Activated CD4-positive, alpha-beta T cell treated with anti-CD3 and anti-CD28 coated beads, Interleukin-2, amount 10 ng/mL, durations not matched to agents 7 days and 5 days (primary cell): ENCODE measurements at places on chromosomes 6 and 20. TPM values are rescaled to one million over a fixed set of nuclear protein-coding genes. Genes with fewer than 3 reads are reported as not detected.

DNA sequence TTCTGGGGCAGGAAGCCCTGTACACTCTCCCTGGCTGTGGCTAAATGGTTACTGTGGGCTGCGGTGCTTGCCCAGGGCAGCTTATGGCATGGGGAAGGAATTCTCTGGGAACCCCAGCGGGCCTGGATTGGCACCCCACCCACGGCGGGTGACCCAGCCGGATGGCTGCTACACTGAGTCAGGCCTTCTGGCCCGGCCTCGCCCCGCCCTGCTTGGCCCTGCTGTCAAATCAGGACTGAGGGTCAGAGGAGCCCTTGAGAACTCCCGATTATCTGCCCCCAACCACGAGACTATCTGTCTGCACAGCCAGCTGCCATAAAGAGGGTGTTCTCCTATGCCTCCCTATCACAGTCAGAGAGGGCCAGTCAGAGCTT is 7.3 kb upstream of the ITPR3 start:
- no peak for DNase-seq

DNA sequence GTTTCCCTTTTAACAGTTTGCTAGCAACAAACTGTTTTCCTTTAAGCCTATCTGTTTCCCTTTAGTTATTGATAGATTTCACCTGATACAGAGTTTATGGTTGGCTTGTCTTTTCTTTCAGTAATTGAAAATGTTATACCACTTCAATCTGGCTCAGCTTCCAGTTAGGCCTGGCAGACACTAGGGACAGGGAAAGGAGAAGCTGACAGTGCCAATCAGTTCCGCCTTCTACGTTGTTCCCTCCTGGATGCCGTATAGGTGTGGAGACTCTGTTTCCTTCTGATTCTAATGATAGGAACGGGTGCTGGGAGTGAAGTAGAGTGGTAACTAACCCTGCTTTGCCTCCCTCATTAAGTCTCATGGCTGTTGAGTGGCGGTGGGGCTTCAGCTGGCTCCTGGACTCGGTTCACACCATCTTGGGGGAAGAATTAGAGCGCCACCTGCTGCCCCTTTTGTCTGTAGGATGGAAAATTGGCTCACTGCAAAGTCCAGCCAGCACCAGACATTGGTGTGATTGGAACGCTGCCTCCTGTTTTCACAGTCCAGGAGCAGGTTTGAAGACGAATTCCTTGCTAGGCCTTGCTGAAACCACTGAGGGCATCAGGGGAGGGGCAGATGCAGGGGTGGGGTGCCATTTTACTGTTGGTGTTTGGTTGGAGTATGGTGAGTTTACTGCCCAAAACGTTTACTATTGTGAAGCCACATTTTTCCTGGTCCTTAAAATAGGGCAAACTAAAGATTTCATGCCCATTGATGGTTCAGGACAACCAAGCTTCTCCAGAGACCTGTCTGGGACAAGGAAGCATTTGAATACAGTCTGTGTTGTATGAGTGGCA is 1729.5 kb downstream of the GRIK2 start:
- DNase-seq = peak; percentile 7

Gene POPDC3
- total RNA-seq = not detected

Gene DZANK1
- total RNA-seq = 1.7 TPM

- DNase-seq = no peak
These were observed 1.7 kb upstream of the KIF25 start for GRCh38 chr6:167995731-167996151.

Gene BFSP1
- 2.2 TPM for total RNA-seq

- no peak for DNase-seq
These were observed 56.2 kb downstream of the ADGRF1 start for GRCh38 chr6:46985943-46986342.

DNA sequence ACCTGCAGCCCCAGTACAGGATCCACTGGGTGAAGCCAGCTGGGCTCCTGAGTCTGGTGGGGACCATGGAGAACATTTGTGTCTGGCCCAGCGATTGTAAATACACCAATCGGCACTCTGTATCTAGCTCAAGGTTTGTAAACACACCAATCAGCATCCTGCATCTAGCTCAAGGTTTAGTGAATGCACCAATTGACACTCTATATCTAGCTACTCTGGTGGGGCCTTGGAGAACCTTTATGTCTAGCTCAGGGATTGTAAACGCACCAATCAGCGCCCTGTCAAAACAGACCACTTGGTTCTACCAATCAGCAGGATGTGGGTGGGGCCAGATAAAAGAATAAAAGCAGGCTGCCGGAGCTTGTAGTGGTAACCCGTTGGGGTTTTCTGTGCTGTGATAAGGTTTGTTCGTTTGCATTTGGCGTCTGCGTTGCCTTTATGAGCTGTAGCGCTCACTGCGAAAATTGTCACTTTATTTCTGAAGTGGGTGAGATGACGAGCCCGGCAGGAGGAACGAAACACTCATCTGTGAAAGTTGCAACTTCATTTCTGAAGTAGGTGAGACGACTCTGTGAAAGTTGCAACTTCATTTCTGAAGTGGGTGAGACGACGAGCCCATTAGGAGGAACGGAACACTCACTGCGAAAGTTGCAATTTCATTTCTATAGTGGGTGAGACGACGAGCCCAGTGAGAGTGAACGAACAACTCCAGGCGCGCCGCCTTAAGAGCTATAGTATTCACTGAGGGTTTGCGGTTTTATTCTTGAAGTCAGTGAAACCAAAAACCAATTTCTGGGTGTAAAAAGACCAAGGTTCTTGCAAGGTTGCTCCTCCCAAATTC is 31.1 kb downstream of the SERPINB6 start:
- DNase-seq = peak; percentile 84

DNA sequence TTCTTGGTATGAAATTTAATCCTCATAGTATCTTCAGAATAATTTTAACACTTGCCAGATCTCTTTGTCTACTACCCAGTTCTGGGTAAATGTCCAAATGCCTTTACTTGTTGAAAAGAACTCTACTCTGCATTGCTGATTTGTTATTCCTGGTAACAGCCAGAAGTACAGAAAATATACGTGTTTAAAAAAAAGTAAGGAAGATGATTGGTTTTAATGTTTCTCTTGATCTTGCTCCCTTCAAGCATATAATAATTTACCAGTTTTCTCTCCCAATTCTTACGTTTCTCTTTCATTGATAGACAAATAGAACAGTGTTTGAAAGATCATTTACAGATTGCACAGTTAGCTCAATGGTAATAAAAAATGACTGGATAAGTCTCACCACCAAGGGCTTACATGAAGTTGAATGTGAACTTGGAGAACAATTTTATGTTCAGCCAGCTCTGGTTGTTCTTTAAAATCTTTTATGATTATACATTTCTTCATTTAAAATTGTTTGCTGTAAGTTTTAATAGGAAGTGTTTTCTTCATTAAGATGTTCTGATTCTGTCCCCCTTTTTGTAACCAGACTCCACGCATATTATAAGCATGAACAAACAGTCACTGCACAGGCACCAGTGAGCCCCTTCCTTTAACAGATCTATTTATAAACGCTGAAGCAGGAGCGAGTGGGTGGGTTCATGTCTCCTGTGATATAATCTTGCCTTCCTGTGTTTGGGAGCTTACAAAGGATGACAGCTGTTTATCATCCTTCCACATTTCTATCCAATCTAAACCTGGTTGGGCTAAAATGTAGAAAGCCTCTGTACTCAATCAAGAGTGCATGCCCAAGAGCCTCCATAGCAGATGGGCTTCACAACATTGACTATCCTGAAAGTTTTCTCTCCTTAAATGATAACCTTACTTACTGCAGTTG is 299.5 kb downstream of the PRL start:
- no peak for DNase-seq

DNA sequence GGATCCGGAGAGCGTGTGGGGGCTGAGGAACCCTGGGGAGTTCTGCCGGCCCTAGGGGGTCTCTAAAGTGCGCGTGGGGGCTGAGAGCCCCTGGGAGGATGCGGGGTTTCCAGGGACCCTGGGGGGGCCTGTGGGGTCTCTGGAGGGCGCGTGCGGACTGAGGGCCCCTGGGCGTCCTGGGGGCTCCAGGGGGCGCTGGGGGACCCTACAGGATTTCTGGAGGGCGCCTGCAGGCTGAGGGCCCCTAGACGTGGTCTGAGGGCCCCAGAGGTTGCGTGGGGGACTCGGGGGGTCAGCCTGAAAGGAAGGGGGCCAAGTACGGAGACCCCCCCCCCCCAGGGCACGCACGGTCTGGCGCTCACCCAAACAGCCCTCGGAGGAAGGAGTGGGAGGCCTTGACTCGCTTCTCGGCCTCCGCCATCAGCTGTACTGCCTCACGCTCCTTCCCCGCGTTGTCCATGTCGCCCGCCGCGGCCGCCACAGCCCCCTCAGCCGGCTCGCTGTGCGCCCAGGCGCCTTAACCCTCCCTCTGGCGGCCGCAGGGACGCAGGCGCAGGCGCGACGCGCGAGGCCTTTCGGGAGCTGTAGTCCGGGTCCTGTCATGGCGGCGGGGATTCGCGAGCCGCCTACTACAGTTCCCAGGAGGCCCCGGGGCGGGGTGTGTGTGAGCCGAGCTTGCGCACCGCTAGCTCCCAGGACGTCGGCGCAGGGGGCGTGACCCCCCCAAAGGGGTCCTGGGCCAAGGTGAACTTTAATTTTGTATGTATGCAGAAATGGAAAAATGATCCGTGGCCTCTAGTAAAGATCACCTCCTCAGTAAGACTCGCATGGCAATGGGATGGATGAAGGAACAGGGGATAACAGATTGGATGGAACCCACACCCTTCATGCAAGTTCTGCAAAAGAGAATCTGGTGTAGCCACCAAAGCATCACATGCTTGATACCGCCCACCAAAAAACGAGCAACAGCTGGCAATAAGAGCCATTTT is at the start of gene NAPB:
Gene NAPB, minus strand, starts transcription at position 546 of the 989 bp plus-strand sequence. Its CDS starts 86 bp downstream, at position 460.
- DNase-seq = peak; percentile 94

DNA sequence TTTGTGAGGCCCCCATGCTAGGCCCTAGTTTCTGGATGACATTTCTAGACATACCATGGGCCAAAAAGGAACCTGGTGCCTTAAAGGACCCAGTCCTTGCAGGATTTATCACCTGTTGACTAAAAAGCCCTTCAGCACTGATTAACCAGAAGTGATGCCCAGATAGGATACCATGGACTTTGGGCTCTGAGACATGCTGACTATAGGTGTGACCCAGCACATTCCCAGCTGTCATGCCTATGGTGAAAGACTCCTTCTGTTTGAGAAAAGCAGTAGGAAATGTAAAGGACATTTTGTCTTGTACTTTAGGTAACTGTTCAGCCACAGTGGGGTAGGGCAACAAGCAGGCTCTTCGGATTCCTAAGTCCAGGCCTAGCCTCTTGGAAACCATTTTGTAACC is 724.2 kb downstream of the CD109 start:
- no peak for DNase-seq

GRCh38 chr20:17904027-17904426 is 64.6 kb downstream of the SNX5 start:
- DNase-seq = no peak

DNA sequence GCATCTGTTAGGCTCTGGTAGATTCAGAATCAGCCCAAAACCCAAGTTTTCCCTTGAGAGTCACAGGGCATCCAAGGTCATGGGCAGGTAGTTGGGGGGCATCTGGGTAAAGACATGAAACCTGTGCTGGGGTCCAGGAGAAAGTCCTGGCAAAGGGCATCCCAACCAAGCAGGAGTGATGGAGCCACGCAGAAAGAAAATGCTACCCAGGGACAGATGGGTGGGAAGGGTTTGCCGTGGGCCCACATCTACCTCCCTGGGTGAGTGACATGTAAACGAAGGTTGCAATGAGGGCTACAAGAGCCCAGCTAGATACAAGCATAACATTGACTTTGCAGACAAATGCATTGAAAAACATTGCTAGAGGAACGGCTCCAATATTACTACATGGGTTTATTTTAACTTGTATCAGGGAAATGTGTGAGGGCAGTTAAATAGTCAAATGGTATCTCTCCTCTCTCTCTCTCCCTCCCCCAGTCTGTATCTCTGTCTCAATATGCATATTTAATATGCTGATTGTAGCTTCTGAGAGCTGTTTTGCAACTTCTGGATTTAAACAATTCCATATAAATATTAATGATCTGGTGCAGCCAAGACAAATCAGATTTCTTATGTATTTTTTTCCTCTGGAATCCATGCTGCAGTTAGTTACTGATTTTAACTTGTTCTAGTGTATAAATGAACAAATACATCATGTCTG is 135.7 kb downstream of the SYNDIG1 start:
- DNase-seq = no peak

GRCh38 chr6:87054143-87054833 is 40.6 kb downstream of the CGA start:
- DNase-seq = no peak

GRCh38 chr6:128446497-128446896 is 73.9 kb downstream of the PTPRK start:
- no peak for DNase-seq

GRCh38 chr20:8342391-8342790 is 210.3 kb downstream of the PLCB1 start:
- DNase-seq = no peak

- no peak for DNase-seq
These were observed 596.1 kb upstream of the CITED2 start for GRCh38 chr6:139970591-139970991.

Gene HLA-DOA
- total RNA-seq = 1.6 TPM

Gene PAX1
- total RNA-seq = not detected

- DNase-seq = no peak
These were observed 127.4 kb upstream of the FAM83B start for GRCh38 chr6:54719131-54719530.

GRCh38 chr20:24842918-24843715 is 106.0 kb upstream of the CST7 start:
- no peak for DNase-seq

Gene SRMS
- total RNA-seq = not detected

DNA sequence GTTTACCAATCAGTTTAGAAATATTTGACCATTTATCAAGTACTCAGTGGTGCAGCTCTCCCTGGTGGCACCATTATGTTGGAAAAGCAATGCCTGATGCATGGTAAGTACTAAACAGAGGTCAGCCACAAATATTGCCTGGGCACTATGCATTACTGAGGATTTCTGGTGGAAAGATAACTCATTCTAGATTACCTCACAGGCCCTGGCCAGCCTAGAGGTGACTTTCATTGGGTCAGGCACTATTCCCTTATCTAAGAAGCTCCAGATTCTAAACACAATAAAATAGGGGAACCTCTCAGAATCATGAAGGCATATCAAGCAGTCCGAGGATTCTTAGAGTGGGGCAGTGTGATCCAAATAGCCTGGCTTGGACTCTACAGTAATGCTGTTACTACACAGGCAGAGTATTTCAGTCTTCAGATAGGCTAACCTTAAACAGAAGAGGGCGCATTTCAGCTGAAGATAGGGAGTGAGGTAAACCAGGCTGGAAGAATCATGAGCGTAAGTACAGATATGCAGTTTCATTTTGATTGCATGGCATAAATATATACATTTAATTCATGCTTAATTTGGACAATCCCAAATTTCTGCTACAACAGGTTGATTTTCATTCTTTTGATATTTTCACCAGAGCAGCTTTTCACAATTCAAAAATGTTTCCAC is 12.1 kb downstream of the LGSN start:
- DNase-seq = no peak

GRCh38 chr6:158903801-158904200 is 84.6 kb upstream of the EZR start:
- no peak for DNase-seq

GRCh38 chr20:46253391-46253790 is 54.9 kb downstream of the CDH22 start:
- DNase-seq = no peak

GRCh38 chr20:37911838-37912281 is 8.9 kb downstream of the VSTM2L start:
- no peak for DNase-seq
